Endothelial cell (in vitro differentiated cells): ENCODE measurements at places on chromosomes 3 and 15. TPM values are rescaled to one million over a fixed set of nuclear protein-coding genes. Genes with fewer than 3 reads are reported as not detected.

DNA sequence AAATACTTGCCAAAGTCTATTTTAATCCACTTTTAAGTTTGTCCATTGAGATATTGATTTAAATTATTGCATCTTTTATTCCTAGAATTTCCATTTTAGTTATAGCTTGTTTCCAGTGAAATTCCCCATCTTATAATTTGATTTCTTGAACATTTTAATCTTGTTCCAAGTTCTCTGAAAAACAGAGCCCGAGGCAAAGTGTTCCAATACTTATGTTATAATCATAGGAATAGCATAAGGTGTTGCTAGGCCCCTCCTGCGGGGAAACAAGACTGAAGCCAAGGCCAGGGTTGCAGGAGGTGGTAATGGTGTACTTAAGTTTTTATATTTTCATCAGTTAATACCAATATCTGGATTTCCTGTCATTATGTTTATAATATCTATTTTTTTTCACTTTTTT, 226.6 kb downstream of the ADAMTSL3 start:
- DNase-seq: no peak

DNA sequence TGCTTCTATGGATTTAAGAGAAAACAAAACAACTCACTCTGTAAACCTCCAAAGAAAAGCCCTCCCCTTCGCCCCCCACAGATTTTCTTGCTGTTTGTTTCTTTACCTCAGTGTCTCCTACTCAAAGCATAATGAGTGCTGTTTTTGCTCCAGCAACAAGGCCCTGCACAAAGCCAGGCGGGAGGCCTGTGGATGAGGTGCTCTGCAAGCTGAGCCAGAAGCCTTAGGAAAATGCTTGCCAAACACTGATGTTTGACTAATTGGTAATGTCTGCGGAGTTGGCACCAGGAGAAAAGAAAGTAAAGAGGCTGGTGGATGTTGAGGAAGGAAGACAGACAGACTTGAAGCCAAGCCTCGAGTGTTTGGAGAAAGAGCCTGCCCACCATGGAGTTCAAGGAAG, 99.7 kb downstream of the RARB start:
- no peak for DNase-seq

DNA sequence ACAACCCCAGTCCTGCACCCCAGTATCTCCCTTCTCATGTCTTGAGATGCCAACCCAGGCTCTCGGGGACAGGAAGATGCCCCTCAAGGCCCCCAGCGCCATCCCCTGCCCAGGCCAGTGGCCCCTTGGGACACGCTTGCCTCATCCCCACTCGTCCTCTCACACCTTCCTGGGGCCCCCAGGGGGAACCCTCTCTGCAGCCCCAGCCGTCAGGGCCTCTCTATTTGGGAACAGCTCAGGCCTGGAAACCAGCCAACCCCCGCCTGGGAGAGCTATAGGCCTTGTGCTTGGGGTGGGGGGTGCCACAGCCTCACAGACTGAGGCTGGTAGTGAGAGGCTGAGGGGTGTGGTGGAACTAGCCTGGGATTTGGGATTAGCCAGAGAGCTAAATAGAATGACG, 7.8 kb downstream of the LINGO1 start:
- DNase-seq: no peak

GRCh38 chr3:4350789-4351163, 47.6 kb downstream of the SETMAR start:
- DNase-seq: peak; percentile 19

- no peak for DNase-seq
Measured at GRCh38 chr3:30576946-30577345, 29.5 kb upstream of the TGFBR2 start.

- DNase-seq: no peak
Measured at GRCh38 chr15:28080386-28080785, 18.7 kb downstream of the OCA2 start.

GRCh38 chr15:70375586-70375985, 277.9 kb upstream of the TLE3 start:
- no peak for DNase-seq

DNA sequence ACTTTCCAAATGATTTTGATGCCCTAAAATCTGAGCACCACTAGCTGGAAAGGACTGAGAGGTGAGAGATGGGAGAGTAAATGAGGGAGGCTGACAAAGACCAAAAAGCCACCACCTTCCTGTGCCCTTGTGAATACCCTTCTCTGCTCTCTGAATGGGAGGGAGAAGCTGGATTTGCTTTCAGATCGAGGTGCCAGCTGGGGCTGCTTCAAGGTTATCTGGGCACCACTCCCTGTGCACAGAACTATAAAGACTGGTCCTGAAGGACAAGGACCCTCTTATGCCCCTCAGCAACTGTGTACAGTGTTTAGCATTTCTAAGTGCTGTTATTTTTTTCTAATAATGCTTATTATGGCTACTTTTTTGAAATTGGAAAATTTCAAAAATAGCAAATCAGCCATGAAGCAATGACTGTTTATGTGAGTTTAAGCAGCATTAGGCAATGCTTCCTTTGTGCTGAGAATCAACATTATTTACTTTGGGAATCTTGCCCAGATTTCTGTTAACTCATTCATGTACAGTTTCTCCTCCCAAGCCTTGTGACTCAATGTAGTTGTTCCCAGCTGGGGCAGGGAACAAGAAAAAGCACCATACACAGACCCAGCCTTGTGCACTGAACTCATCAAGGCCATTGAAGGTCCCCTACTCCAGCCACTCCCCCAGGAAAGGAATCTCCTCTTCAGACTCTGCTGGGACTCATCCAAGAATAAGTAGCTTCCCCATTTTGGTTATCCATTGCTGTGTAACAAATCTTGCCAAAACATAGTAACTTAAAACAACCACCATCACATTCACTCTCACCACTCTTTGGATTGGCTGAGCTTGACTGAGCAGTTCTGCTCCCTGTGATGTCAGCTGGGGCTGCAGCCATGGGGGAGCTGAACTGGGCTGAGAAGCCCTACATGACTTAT, 37.3 kb upstream of the CDV3 start:
- no peak for DNase-seq

- DNase-seq: no peak
Measured at GRCh38 chr3:114418724-114419543, 125.1 kb downstream of the TIGIT start.

DNA sequence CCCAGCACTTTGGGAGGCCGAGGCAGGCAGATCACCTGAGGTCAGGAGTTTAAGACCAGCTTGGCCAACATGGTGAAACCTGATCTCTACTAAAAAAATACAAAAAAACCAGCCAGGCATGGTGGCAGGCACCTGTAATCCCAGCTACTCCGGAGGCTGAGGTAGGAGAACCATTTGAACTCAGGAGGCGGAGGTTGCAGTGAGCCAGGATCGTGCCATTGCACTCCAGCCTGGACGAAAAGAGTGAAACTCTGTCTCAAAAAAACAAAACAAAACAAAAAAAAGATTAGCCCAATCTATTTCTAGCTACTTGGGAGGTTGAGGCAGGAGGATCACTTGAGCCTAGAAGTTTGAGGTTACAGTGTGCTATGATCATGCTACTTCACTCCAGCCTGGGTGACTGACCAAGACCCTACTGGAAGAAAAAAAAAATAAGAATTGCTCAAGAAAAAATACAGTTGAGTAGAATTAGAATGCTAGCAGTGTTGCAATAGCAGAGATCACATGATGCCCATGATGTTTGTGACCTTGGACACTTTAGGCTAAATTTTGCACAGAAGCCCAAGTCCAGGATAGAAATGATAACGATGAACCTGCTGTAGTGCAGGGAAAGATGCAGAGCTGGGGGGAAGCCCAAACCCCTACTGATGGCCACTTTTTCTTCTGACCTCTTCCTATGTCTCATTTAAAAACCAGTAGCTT, 162.2 kb downstream of the LPP start:
- DNase-seq: no peak

DNA sequence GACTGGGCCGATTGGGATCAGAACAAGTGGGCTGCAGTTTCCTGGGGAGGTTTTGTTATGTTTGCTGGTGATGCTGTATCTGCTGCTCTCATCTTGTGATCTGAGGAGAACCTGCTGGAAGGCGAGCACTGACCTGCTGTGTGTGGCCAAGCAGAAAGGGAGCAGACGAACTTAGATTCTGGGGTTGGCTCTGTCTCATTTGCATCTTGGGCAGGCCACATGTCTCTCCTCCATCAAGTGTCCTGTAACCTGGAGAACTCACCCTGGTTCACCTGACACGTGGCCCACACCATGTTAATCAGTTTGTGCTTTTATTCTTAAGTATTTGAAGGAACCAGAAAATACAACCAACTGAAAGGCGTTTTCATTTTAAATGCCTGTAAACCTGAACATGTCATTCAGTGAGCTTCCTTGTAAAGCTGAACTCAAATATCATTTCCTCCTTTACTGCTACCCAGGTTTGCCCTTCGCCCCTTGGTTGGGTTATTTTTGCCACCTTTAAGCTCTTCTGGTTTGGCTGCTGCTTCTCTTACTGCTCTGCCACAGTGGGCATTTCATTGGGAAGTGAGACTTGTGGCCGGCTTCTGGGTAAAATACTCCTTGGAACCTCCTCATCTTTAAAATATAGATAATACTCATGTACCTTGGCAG, 33.5 kb upstream of the TRAK1 start:
- DNase-seq: no peak

- DNase-seq: no peak
Measured at GRCh38 chr15:28981351-28981720, 95.6 kb downstream of the APBA2 start.

DNA sequence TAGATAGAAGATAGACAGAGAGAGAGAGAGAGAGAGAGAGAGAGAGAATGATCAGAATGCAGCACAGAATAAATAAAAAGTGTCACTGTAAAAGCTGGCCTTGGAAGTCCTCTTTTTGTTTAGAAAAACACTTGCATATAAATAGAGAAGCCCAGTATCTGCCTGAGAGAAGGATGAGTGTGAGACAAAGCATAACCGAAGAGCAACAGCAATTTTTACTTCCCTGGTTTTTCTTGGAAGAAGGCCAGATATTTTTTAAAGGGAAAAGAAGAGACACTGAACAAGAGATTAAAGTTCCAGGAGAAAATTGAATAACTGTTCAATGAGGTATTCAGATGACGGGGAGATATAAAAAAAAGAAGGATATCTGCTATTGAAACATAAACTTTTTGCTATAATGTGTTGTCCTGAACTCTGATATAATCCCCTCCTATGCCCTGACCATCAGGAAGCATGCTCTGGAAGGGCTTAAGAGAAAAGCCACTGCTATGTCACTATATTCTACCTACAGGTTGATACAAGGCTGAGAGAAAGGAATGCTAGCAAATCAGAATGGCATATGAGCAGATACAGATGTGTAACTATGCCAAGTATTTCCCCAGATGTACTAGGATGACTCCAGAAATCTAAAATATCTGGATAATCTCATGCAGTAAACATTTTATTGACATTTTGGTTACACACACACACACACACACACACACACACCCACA, 358.9 kb downstream of the RBMS3 start:
- no peak for DNase-seq

DNA sequence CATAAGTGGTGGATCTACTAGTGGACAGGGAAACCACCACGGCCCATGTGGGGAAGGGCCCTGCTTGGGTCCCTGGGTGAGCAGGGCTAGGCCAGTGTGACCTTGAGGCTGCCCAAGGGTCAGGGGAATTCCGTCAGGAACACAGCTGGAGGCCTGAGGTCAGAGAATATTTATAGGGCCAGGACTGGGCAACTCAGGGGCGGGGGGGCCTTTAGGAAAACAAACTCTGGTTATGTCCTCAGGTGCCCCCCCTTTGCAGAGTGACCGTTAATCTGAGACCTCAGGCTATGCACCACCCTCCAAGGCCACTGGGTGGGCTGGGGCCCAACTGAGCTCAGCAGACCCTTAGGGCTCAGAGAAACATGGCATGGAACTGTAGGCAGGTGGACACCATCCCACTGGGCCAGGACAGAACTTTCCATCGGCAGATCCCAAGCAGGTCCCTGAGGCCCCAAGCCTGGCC, 2.5 kb downstream of the TWF2 start:
- DNase-seq: no peak

DNA sequence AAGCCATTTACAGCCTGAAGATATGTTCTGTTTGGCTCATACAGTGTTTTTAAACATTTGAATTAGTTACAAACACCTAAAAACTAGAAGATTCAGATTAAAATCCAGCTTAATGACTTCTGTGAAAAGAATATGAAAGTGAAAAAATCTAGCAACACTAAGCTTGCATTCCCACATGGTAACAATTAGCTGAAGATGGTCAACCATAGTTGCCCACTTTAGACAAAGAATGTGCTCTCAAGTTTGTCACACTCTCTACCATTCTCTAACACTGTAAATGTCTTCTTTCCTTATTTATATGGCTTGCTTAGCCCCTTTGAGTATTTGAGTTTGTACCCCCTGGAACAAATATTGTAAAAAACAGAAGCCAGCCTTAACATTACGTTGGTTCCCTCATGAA, 32.7 kb downstream of the HDGFL3 start:
- no peak for DNase-seq

Gene UBAP1L
- 1.8 TPM for total RNA-seq

Gene RBPMS2
- total RNA-seq: 24.0 TPM

Gene SH3BP5
- total RNA-seq: 41.1 TPM

Gene RETNLB
- total RNA-seq: not detected

Gene ESYT3
- total RNA-seq: not detected

Gene SCN11A
- total RNA-seq: 0.69 TPM

Gene CFAP92
- 3.7 TPM for total RNA-seq

Gene C3orf62
- 3.8 TPM for total RNA-seq

Gene HIGD2B
- not detected for total RNA-seq

Gene MED12L
- 4.4 TPM for total RNA-seq

Gene CLSTN2
- total RNA-seq: 0.74 TPM

Gene MTHFS
- 16.2 TPM for total RNA-seq

Gene CSPG5
- 0.23 TPM for total RNA-seq

Gene OR5K2
- not detected for total RNA-seq

Gene IL20RB
- total RNA-seq: 2.9 TPM

Gene FRMD4B
- 102 TPM for total RNA-seq
